Adrenal gland (tissue), 19 donors: ENCODE measurements at places on chromosomes 3 and 15. TPM values are rescaled to one million over a fixed set of nuclear protein-coding genes. Genes with fewer than 3 reads are reported as not detected.

- no peak overlapping the region for H3K4me3 ChIP-seq
- H3K4me1 ChIP-seq, result peaks cover 7% of the 10 kb centered on the region
- H3K36me3 ChIP-seq, result peaks cover 5% of the 10 kb centered on the region
- DNase-seq, result no peak
Measured at GRCh38 chr3:49804141-49805041, 1.3 kb downstream of the INKA1 start.

GRCh38 chr15:56677271-56677670, 56.0 kb downstream of the ZNF280D start:
- no peak overlapping the region for H3K4me3 ChIP-seq
- DNase-seq, result no peak
- H3K27ac ChIP-seq, result no peak overlapping the region
- H3K27me3 ChIP-seq, result no peaks in the 10 kb centered on the region

- DNase-seq, result no peak
- no peak overlapping the region for H3K27ac ChIP-seq
- peaks cover 15% of the 10 kb centered on the region for H3K4me1 ChIP-seq
- peaks cover 44% of the 10 kb centered on the region for H3K36me3 ChIP-seq
Measured at GRCh38 chr15:52658955-52659354, 20.2 kb downstream of the ATOSA start.

- no peak for DNase-seq
- no peaks in the 10 kb centered on the region for H3K4me1 ChIP-seq
- no peaks in the 10 kb centered on the region for H3K36me3 ChIP-seq
- no peak overlapping the region for H3K27ac ChIP-seq
Measured at GRCh38 chr15:77015646-77016320, 20.9 kb downstream of the PSTPIP1 start.

DNA sequence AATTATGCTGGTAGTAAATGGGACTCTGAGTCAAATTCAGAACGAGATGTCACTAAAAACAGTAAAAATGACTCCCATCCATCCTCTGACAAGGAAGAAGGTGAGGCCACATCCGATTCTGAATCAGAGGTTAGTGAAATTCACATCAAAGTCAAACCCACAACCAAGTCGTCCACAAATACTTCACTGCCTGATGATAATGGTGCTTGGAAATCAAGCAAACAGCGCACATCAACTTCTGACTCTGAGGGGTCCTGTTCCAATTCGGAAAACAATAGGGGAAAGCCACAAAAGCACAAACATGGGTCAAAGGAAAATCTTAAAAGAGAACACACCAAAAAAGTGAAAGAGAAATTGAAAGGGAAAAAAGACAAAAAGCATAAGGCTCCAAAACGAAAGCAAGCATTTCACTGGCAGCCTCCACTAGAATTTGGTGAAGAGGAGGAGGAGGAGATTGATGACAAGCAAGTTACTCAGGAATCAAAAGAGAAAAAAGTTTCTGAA, 15.1 kb upstream of the ZBTB47 start:
- no peak for DNase-seq
- peak overlapping the region; percentile 28 for H3K27ac ChIP-seq
- H3K4me1 ChIP-seq, result no peaks in the 10 kb centered on the region
- no peak overlapping the region for H3K4me3 ChIP-seq

DNA sequence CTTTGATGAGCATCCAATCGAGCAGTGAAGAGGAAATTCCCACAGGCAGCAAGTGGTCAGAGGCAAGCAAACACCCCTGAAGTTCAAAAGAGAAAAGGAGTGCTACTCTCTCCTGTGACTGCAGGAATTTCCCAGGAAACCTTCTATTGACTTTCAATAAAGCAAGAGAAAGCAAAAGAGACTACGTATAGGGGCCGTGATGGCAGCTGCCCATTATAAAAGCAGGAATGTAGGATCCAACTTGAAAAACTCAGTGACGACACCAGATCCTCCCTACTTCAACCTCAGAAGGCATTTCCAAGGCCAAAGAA, 53.1 kb upstream of the IP6K2 start:
- H3K36me3 ChIP-seq, result no peaks in the 10 kb centered on the region
- H3K4me3 ChIP-seq, result no peak overlapping the region
- no peaks in the 10 kb centered on the region for H3K27me3 ChIP-seq
- H3K27ac ChIP-seq, result no peak overlapping the region
- no peak for DNase-seq
- H3K4me1 ChIP-seq, result no peaks in the 10 kb centered on the region

- H3K27ac ChIP-seq, result no peak overlapping the region
- H3K27me3 ChIP-seq, result no peaks in the 10 kb centered on the region
- no peaks in the 10 kb centered on the region for H3K36me3 ChIP-seq
- no peak overlapping the region for H3K4me3 ChIP-seq
Measured at GRCh38 chr3:130748981-130749380, 2.4 kb upstream of the PIK3R4 start.

DNA sequence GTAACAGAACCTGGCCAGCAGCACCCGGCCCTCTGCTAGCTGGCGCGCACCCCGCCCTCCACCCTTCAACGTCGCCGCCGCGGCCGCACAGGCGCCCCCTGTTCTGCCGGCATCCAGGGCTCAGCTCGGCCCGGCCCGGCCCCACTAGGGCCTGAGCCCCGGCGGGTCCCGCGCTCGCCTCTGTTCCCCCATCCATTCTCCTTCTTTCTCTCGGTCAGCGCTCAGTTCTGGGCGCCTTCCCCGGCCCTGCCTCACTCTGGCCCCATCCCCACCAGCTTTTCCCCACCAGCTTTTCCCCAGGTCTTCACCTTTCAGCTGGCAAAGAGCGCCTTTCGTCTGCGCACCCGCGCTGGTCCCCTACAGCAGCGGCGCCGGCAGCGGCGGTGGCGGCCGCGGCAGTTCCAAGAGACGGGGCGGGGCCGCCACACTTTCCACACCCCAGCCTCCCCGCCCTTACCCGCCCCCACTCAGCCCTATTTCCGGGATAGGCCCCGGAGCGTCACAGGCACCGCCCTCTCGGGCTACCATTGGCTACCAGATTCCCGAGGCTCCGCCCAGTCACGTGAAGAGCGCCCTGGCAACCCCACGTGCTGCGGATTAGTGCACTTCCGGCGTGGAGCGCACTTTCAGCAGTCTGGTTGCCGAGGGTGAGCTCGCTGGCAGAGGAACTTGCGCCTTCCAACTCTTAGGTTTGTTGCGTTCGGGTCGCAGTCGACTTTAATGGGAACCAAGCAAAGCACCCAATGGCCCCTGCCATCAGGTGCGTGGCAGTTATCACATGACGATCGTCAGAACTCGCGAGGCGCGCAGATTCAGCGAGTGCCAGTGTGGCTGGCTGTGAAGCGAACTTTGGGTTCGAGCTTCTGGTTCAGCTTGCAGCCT, at the start of gene EIF5A2:
Gene EIF5A2, minus strand, starts transcription at position 403 of the 882 bp plus-strand sequence. CDS start 831 bp downstream, outside the sequence.
- peak within 1 kb of the TSS; percentile 50 for H3K27ac ChIP-seq
- no peaks in the 10 kb centered on the region for H3K27me3 ChIP-seq
- H3K36me3 ChIP-seq, result no peaks in the 10 kb centered on the region
- peak within 1 kb of the TSS; percentile 44 for H3K4me3 ChIP-seq
- peak; percentile 96 for DNase-seq

DNA sequence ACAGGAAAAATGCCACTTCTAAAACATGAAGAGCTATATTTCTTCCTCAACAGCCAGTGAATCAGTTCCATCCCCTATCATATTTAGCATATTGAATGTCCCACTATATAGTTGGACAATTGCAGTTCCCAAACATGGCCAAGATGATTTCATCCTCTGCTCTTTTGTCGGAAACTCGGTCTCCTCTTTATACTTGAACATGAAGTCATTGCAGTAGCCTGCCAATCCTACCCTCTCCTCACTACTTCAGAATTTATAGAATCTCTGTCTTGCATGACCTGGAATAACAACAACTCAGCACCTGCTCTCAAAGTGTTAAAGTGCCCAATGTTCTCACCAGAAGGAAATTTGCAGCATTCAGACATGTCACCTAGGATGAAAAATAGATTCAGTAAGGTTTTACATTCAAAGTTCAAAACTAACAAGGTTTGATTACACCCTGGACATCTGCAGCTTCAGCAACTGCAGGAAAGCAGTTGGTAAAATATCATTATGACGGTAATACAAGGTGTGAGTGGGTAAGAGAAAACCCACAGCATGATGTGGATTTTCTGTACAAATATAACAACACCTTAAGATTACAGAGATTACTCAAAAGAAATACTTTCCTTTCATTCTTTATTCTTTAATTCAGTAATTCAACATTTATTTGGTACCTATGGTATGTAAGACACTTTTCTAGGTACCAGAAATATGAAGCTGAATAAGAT, 52.5 kb downstream of the TP63 start:
- H3K4me3 ChIP-seq, result no peak overlapping the region
- H3K27ac ChIP-seq, result no peak overlapping the region
- no peaks in the 10 kb centered on the region for H3K36me3 ChIP-seq
- H3K27me3 ChIP-seq, result no peaks in the 10 kb centered on the region
- no peaks in the 10 kb centered on the region for H3K4me1 ChIP-seq
- no peak for DNase-seq

DNA sequence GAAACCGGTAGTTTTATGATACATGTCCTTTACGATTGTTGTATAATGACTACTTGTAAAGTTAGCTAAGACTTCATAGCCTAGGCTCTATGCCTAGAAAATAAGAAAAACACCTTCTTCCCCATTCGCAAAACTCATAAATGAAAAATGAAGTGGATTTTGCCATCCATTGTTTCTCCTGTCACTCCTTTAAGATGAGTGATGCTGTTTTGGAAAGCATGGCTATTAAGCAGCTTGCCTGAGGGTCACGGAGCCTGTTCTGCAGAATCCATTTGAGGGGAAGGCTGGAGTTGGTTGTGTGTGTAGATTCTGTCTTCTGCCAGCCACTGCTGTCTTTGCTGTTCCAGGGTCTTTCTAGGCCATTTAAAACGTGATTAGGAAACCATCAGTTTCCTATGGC, 31.5 kb downstream of the ROBO2 start:
- H3K27me3 ChIP-seq, result no peaks in the 10 kb centered on the region
- H3K27ac ChIP-seq, result no peak overlapping the region
- H3K4me3 ChIP-seq, result no peak overlapping the region

- no peak overlapping the region for H3K27ac ChIP-seq
- H3K27me3 ChIP-seq, result no peaks in the 10 kb centered on the region
- no peaks in the 10 kb centered on the region for H3K36me3 ChIP-seq
- no peaks in the 10 kb centered on the region for H3K4me1 ChIP-seq
- no peak for DNase-seq
Measured at GRCh38 chr15:89479173-89479572, 17.2 kb downstream of the RHCG start.

GRCh38 chr3:135125171-135125801, 330.2 kb downstream of the EPHB1 start:
- no peaks in the 10 kb centered on the region for H3K4me1 ChIP-seq
- no peak overlapping the region for H3K4me3 ChIP-seq
- no peaks in the 10 kb centered on the region for H3K36me3 ChIP-seq
- no peaks in the 10 kb centered on the region for H3K27me3 ChIP-seq
- no peak overlapping the region for H3K27ac ChIP-seq

GRCh38 chr3:184486614-184487013, 75.0 kb upstream of the EPHB3 start:
- no peak overlapping the region for H3K4me3 ChIP-seq
- DNase-seq, result no peak
- no peaks in the 10 kb centered on the region for H3K4me1 ChIP-seq
- no peak overlapping the region for H3K27ac ChIP-seq
- no peaks in the 10 kb centered on the region for H3K36me3 ChIP-seq
- peaks cover 19% of the 10 kb centered on the region for H3K27me3 ChIP-seq

GRCh38 chr3:172609750-172610149, 86.5 kb upstream of the TNFSF10 start:
- H3K27ac ChIP-seq, result no peak overlapping the region
- H3K27me3 ChIP-seq, result no peaks in the 10 kb centered on the region
- H3K4me1 ChIP-seq, result no peaks in the 10 kb centered on the region

DNA sequence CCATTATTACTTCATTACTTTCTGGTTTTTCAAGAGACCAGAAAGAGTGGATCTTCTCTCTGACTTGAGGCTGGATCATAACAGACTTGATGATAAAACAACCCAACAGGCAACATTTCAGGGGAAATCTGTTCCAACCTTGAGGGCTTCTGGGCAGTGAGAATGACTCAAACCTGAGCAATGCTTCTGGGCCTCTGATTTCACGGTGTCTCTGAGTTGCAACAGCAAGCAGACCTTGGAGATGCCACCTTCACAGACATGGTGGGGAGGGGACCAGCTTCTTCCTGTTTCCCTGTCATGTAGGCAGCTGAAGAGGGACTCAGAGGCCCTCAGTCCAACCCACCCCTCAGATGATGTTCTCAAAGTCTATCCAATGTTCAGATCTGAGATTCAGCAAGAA, 104.0 kb downstream of the ABHD5 start:
- peak; percentile 39 for DNase-seq
- no peaks in the 10 kb centered on the region for H3K36me3 ChIP-seq
- H3K4me3 ChIP-seq, result no peak overlapping the region
- no peak overlapping the region for H3K27ac ChIP-seq
- H3K4me1 ChIP-seq, result no peaks in the 10 kb centered on the region
- H3K27me3 ChIP-seq, result no peaks in the 10 kb centered on the region

GRCh38 chr3:75180945-75181298, 483.2 kb upstream of the FRG2C start:
- no peak for DNase-seq
- H3K36me3 ChIP-seq, result no peaks in the 10 kb centered on the region
- H3K4me3 ChIP-seq, result no peak overlapping the region
- no peaks in the 10 kb centered on the region for H3K4me1 ChIP-seq
- no peak overlapping the region for H3K27ac ChIP-seq

DNA sequence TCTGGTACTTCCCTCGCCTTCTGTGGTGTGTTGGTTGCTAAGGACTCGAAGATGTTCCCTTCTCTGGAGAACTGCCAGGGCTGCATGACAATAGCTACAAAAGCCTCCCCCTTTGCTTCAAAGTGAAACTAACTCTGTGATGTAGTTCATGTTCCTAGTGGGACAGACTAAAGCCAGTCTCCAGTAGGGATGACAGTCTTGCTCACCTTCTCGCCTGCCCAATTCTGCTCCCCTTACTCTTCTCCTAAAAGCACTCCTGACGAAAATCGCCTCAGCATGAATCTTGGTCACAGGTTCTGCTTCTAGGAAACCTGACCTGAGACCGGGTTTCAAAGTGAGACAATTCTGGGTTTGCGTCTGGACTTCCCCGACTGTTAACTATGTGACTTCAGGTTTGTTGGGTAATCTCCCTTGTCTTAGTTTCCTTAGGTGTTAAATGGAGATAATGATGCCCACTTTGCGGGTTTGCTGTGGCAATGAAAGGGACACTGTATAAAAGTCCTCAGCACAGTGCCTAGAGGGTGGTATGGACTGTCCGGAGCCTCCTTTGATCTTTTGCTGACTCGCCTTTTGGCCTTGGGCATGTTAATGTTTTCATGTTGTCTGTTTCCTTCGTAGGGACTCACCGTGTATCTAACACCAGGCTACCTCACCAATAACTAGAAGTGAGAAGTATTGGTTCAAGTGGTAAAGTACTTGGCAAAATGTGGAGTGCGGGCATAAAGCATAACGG, 24.9 kb upstream of the THRB start:
- no peaks in the 10 kb centered on the region for H3K36me3 ChIP-seq
- no peaks in the 10 kb centered on the region for H3K27me3 ChIP-seq
- H3K27ac ChIP-seq, result peak overlapping the region; percentile 64

- H3K4me3 ChIP-seq, result no peak overlapping the region
- no peaks in the 10 kb centered on the region for H3K4me1 ChIP-seq
- H3K27me3 ChIP-seq, result no peaks in the 10 kb centered on the region
Measured at GRCh38 chr3:140164922-140165590, 230.1 kb downstream of the CLSTN2 start.

The PAK2 gene
- polyA plus RNA-seq, result 43.5 TPM

The DNAH1 gene
- 16.6 TPM for polyA plus RNA-seq

The ZIC4 gene
- polyA plus RNA-seq, result not detected

The NTRK3 gene
- 8.5 TPM for polyA plus RNA-seq

The IQCF5 gene
- not detected for polyA plus RNA-seq

The ABHD10 gene
- 28.6 TPM for polyA plus RNA-seq

The C3orf85 gene
- polyA plus RNA-seq, result not detected

The MYL3 gene
- 12.7 TPM for polyA plus RNA-seq
